Stimulated activated CD4-positive, alpha-beta T cell treated with anti-CD3 and anti-CD28 coated beads, Interleukin-2, amount 100 ng/mL, for 4 hours (primary cell): ENCODE measurements at places on chromosomes 5 and 9.

DNA sequence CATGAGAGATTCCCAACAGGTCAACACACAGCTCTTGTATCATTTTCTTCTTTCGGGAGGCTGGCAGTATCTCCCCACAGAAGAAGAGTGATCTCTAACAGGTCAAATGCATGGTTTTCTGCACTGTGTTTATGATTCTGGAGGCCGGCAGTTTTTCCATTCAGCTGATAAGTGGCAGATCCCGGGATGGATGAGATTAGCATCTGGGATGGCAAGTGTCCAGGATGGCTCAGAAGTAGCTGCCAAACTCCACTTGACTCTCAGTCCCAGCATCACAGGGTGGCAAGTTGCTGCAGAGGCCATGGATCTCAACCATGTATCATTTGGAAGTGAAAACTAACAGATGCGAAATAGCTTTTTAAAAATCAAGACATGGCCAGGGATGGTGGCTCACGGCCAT, 97.8 kb upstream of the SLC44A1 start:
- no peak for DNase-seq

GRCh38 chr5:135013445-135013844, 20.6 kb downstream of the PITX1 start:
- no peak for DNase-seq

GRCh38 chr9:92378865-92379560, 25.4 kb downstream of the OGN start:
- DNase-seq = no peak

DNA sequence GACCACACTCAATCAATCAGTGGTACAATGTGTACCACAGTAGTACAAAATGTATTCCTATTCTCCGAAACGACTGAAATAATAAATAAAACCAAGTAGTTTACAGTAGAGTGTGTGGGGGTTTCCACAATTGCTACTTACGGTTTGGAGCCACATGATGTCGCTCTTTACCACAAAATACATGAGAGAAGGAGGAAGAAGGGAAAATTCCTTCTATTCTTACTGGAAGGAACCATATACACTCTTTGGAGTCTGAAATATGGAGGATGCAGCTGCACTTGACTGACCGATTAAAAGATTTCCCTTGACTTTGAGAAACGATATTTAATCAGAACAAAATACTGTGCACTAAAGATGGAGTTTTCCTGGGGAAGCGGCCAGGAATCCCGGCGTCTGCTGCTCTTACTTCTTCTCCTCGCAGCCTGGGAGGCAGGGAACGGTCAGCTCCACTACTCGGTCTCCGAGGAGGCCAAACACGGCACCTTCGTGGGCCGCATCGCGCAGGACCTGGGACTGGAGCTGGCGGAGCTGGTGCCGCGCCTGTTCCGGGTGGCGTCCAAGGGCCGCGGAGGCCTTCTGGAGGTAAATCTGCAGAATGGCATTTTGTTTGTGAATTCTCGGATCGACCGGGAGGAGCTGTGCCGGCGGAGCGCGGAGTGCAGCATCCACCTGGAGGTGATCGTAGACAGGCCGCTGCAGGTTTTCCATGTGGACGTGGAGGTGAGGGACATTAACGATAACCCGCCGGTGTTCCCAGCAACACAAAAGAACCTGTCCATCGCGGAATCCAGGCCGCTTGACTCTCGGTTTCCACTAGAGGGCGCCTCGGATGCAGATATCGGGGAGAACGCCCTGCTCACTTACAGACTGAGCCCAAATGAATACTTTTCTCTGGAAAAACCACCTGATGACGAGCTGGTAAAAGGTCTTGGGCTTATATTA, at the start of gene PCDHA4:
PCDHA4 (plus strand) TSS at position 235 of the 942 bp plus-strand sequence.
- no peak for DNase-seq

DNA sequence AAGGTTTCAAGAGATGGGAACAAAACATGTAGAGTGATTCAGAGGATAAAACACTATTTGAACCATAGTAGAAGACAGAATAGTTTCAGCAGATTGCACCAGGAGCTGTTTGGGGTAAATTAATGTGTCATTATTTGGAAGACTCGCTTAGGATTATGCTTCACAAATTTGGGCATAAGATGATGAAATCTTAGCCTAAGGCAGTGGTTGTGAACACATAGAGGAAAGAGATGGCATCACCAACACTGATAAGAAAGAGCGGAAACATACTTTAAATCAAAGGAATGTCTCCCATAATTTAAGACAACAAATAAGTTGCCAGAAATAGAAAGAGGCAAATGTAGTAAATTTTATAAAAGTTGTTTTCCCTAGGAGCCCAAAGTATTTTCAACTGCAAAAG, 66.1 kb upstream of the TBCA start:
- DNase-seq = no peak

GRCh38 chr5:89545076-89545475, 662.1 kb upstream of the MEF2C start:
- DNase-seq = no peak

DNA sequence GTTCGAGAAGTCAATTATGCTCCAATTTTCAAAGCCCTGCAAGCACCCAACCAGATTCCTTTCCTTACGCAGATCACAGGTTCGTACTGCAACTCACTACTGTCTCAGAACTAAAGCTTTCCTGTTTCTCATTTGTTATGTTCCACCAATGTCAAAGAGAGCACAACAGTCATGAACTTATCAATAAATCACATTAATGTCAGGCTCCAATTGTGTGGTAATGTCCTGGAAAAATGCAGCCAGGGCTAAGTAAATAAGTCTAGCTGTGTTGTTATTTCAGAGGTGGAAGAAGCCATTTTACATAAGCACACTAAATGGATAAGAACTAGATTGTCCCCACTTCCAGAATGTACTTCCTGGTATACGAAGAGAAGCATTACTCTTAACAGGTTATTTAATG, 488.6 kb upstream of the PTGER4 start:
- no peak for DNase-seq

GRCh38 chr5:86143837-86144236, 473.9 kb upstream of the COX7C start:
- no peak for DNase-seq

DNA sequence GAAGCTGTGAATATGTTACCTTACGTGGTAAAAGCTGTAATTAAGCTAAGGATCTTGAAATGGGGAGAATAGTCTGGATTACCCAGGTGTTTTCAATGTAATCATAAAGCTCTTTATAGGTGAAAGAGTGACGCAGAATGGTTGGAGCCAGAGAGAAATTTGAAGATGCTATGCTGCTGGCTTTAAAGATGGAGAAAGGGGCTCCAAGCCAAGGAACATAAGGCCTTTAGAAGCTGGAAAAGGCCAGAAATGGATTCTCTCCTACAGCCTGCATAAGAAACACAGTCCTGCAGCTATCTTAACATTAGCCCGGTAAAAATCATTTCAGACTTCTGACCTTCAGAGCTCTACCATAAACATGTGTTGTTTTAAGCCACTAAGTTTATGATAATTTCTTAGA, 243.3 kb upstream of the VLDLR start:
- no peak for DNase-seq

DNA sequence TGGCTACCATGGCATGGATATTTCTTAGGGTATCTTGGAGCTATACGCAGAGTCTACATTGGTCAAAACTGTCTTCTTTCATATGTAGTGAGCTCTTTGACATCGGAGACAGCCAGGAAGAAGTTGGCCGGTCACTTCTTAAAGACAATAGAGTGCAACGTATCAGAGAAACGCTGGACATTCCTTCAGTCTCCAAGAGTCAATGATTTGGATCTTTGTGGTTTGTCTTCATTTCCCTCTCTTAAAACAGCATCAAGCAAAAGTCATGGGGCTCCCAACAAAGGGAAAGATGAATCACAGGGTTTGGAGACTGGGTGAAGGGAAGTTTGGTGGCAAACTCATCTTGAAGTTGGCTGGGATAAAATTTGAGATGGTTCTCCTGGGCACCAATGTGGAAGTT, 320.1 kb downstream of the AGTPBP1 start:
- no peak for DNase-seq

- DNase-seq = no peak
These were observed 93.1 kb downstream of the NXNL2 start for GRCh38 chr9:88628114-88628513.

DNA sequence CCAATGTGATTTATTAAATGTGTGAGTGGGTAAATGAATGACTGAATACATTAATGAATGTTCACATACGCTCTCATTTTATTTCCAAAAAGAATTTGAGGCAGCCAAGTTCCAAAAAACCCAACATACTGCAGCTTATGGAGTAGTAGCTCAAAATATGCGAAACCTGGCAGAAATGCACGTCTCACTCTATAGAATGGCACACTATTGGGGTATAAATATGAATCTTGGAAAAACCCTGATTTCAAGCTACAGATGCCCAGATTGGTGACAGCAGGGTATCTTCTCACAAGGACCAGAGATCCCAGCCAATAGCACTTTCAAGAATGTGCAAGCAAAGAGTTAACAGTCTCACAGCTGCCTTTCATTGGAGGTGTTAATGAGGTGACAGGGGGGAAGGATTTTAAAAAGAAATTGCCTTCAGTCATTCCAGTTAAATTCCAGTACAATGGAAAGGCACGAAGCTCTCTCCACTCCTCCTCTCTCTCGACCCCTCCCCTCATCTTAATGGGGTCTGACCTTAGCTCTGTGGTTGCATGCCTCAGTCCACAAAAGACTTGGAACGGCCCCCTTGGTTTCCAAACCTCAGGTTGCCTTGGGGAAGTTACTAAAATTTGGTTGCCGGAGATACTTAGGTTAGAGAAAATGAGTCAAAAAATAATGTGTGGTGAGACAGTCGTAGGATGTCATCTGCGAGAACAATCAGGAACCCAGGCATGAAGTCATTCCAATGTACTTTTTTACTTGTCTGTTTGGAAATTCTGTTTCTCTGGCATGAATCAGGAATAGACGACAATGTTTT, 307.4 kb downstream of the NFIB start:
- DNase-seq = no peak

DNA sequence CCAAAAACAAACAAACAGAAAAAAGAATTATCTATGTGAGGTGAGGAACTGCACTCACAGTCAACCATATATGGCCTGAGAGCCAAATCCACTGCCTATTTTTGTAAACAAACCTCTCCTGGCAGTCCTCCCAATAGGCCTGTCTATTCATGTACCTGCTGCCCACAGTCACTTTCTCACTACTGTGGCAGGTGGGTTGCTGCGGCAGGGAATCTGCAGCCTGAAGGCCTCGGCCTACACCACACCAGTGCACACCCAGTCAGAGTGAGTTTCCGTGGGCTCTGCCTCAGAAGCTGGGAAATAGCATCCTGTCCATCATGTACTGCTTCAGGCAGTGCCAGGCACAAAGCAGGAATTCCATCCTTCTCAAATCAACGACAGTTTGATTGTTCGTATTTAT, 82.3 kb downstream of the SPTLC1 start:
- DNase-seq = no peak

- no peak for DNase-seq
These were observed 202.3 kb downstream of the AOPEP start for GRCh38 chr9:94928691-94929368.

GRCh38 chr9:107180206-107180605, 102.9 kb upstream of the RAD23B start:
- DNase-seq = no peak
